ENCODE measurements at places on chromosomes 6 and 20.
A peak's percentile ranks its signal among the peaks of the same experiment; 100 is the strongest.

DNA sequence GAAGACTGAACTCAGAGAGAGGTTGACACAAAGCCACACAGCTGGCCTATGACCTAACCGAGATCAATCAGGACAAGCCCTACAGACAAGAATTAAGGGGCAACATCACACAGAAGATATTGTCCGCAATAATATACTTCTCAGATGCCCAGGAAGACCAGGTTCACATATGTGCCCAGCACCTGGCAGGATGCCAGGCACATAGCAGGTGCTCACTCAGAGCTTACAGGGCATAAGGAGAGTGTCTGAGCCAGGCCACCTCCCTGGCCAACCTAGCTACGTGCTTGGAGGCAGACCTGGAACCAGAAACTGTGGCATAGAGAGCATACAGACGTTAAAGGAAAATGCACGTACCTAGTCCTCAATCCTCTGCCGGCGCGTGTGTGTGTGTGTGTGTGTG lies 87.0 kb upstream of the LRFN2 start:
- DNase-seq, result no peak

- DNase-seq, result no peak
Measured at GRCh38 chr6:1810880-1811279, 201.2 kb downstream of the FOXC1 start.

- DNase-seq, result no peak
Measured at GRCh38 chr6:4301871-4302270, 166.5 kb upstream of the ECI2 start.

GRCh38 chr6:106750142-106750918 lies 121.0 kb downstream of the QRSL1 start:
- peak; percentile 52 for DNase-seq

- DNase-seq, result no peak
Measured at GRCh38 chr6:90100059-90100665, 196.5 kb downstream of the BACH2 start.

DNA sequence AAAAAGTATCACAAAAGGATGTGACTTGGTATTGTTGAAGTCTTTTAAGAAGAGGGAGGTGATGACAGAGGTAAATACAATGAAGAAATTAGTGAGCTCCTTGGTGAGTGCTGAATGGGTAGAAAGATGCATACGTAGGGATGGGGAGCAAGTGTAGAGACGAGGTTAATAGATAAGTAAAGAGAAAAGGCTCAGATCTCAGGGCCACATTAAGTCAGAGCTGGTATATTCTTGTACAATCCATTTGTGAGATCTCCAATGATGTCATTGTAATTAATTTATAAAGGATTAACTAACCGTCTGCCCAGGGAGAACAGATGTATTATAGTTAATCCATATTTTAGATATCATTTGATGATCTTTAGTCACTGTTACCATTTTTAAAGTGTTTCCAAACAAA lies 43.4 kb downstream of the SMPDL3A start:
- peak; percentile 71 for DNase-seq

DNA sequence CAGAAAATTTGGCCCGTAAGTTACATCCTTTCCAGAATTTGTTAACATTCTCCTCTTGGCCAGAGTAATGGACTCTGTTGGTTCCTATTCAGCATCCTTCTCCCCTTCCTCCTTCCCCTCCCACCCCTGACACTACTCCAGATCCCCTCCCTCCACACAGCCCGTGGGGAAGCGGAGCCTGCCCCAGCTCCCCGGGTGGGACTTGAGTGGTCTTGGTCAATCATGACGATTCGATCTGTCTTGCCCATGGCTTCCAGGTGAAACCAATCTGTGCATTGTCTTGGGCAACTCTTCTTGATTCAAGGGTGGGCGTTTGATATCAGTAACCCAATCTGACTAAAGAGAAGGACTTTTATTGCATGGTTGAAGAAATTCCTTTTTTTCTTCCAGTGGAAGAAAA lies 143.9 kb downstream of the ANKRD60 start:
- DNase-seq, result no peak

- no peak for DNase-seq
Measured at GRCh38 chr20:64233725-64234124, 21.8 kb upstream of the PCMTD2 start.

GRCh38 chr6:157516319-157517026 lies 135.5 kb downstream of the ZDHHC14 start:
- DNase-seq, result no peak

- no peak for DNase-seq
Measured at GRCh38 chr20:23148731-23149570, 62.8 kb upstream of the CD93 start.

DNA sequence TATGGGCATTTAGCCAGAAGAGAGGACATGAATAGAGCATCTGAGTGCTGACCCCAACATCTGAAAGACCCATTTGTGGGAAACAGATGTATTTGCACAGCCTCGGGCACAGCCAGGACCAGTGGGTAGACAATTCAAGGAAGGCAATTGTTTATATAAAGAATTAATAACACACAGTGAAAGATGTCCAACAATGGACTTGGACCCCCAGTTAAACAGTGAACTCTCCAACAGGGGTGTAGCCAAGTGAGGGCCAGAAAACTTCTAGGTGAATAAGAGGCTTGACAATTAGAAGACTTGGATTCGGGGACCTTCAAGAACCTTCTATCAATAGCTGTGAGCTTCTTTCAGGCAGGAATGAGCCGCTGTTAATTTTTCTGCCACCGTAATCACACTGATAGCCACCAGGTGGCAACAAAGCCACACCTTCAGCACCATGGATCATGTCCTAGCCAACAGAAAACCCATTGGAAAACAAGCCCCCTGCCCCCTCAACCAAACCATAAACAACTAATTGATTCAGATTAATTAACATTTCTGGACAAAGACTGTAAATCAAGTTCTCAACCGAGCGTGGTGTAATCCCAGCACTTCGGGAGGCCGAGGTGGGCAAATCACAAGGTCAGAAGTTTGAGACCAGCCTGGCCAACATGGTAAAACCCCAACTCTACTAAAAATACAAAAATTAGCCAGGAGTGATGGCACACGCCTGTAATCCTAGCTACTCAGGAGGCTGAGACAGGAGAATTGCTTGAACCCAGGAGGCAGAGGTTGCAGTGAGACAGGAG lies 8.8 kb upstream of the SRSF6 start:
- DNase-seq, result peak; percentile 75
